ENCODE measurements at places on chromosomes 1 and 21.

DNA sequence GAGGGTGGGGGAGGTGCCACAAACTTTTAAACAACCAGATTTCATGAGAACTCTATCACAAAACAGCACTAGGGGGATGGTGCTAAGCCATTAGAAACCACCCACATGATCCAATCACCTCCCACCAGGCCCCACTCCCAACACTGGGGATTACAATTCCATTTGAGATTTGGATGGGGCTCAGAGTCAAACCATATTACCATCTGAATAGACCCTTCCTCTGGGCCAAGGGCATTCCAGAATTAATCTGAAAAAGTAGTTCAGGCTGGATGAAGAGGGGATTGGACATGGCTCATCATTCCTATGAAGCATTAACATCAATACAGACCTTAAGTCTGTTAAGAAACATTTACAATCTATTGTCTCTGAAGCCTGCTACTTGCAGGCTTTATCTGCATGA lies 149.9 kb upstream of the DNAH14 start:
- DNase-seq: no peak

- DNase-seq: peak; percentile 37
These were observed 133.7 kb downstream of the SMYD2 start for GRCh38 chr1:214414691-214415090.

- no peak for DNase-seq
These were observed 256.4 kb downstream of the FOXD2 start for GRCh38 chr1:47694011-47694890.

DNA sequence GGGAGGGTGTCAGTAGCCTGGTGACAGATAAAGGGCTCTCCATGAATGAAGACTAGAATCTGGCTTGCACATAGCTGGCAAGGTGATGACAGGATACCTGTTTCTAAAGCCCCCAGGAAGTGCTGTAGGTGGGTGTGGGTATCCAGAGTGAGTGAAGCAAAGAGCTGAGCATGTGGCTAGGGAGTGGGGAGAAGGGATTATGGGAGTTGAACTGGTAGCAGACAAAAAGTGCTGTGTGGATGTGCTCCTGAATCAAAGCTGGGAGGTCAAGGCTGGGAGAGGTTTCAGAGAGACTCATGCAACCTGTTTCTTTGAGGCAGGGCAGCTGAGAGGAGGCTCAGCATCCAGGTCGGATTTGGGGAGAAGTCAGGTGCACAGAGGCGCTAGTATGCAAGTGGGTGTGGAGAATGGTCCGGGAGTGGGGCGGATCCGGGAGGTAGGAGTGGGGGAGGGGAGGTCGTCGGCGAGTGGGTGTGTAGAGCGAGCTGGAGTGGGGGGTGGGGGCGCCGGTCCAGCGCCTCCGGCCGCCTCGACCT lies 600 bp downstream of the ASTN1 start:
- DNase-seq: no peak

GRCh38 chr1:40653851-40654537 lies 11.5 kb downstream of the RIMS3 start:
- DNase-seq: no peak

DNA sequence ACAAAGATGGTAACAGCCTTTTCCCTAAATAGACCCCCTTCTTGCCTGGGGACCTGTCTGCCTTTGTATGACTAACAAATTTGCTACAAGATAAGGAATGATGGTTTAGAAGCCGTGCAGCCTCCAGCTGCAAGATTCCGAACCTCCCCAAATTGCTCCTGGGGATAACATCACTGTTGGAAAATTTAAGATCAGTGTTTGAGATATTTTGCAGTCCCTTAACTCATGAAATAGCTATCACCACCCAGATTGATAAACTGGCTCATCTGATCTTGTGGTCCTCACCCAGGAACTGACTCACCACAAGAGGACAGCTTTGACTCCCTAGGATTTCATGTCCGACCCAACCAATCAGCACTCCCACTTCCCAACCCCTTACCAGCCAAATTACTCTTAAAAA lies 254.7 kb downstream of the USH2A start:
- DNase-seq: no peak
